ENCODE measurements at places on chromosomes 11 and 22.

DNA sequence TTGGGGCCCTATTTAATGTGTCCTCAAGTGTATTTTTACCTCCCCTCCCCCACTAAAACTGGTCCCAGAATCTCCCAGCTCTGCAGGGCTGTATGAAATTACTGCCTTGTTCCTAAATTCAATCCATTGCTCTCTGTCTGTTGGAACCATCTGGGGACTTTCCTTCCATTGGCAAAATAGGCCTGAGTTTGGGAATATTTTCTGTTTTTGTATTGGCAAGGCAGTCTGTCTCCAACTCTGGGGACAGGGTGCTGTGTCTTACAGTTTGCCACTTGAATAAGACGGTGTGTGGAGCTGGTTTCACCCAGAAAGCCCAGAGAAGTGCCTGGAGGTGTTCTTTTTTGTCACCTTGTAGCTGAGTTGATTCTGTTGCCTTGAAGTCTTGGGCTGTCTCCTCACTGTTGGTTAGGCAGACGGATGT is 1.3 kb downstream of the PACS1 start:
- DNase-seq: peak; percentile 42

- no peak for DNase-seq
Observed at GRCh38 chr22:48794906-48795305, 1032.8 kb downstream of the BRD1 start.

DNA sequence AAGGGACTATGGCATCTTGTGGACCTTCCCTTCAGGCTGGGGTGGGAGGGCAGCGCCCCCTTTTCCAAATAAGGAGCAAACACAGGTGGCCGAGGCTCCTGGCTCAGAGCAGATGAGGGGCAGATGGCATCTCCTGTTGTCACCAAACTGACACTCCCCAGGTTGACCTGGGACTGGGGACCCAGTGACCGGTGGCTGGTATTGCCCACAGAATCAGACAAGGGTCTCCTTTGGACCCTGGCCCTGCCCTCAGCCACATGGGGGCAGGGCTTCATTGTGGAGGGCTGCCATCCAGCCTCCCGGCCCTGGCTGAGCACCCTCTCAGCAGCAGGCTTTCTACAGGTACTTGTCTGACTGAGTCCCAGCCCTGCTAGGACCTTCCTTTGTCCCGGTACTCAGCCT is 842 bp upstream of the SIGIRR start:
- peak; percentile 38 for DNase-seq

DNA sequence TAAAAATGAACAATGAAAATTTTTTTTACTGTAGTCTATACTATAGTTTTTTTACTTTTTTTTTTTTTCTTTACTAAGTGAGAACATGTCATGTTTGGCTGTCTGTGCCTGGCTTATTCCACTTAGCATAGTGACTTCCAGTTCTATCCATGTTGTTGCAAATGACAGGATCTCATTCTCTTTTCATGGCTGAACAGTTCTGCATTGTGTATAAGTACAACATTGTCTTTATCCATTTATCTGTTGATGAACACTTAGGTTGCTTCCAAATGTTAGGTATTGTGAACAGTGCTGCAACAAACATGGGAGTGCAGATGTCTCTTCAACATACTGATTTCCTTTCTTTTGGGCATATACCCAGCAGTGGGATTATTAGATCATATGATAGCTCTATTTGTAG is 88.1 kb upstream of the CCDC90B start:
- DNase-seq: no peak

DNA sequence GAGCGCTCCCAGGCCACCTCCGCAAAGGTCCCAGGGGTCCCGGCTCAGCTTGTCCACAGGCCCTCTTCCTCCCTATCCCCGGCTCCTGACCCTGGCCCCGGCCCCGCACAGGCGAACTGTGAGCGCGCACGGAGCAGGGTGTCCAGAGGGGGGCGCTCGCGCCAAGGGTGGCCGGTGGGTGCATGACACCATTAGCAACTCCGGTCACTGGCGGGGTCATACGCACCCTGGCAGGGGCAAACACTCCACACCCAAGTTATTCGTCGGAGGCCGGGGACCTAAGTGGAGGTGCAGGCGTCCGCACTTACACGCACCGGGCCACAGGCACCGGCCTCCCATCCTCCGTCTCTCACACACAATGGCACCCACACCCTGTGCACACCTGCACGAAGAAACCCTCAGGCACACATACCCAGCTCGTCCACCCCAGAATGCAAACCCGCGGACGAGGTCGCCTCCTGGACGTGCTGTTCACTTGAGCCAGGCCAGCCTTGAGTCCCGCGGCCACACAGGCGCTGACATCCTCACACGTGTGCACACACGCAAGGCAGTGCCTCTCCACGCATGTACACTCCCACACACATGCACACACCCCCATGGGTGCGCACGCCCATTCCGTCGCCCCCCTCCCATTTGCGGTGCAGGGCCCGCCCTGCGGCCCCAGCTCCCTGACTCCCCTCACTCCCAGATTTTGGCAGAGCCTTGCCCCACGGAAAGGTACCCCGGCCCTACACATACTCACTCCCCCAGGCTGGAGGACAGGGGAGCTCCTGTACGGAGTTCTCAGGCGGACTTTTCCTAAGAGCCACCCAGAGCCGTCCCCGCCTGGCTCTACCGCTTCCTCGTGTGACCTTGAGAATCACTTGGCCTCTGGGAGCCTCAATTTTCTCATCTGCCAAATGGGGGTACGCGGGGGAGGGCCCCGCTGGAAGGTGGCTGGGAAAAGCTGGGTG is at the start of gene RASGRP2:
RASGRP2 (minus strand) TSS at position 552 of the 953 bp plus-strand sequence. CDS start 1,276 bp downstream, outside the sequence.
- peak; percentile 90 for DNase-seq

- DNase-seq: no peak
Observed at GRCh38 chr11:108466405-108466804, 924 bp downstream of the C11orf65 start.

DNA sequence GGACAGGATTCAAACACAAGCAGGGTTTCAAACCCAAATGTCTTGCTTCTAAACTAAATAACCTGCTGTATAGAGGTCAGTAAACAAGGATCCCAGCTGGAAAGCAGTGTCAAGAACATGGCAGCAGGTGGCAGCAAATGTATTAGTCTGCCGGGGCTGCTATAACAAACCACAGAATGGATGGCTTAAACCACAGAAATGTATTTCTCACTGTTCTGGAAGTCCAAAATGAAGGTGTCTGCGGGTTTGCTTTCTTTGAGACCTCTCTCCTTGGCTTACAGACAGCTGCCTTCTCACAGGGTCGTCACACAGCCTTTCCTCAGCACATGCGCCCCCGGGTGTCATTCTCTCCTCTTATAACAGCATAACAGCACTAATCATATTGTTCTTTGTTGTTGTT is 65.1 kb upstream of the LRRC55 start:
- DNase-seq: peak; percentile 31

DNA sequence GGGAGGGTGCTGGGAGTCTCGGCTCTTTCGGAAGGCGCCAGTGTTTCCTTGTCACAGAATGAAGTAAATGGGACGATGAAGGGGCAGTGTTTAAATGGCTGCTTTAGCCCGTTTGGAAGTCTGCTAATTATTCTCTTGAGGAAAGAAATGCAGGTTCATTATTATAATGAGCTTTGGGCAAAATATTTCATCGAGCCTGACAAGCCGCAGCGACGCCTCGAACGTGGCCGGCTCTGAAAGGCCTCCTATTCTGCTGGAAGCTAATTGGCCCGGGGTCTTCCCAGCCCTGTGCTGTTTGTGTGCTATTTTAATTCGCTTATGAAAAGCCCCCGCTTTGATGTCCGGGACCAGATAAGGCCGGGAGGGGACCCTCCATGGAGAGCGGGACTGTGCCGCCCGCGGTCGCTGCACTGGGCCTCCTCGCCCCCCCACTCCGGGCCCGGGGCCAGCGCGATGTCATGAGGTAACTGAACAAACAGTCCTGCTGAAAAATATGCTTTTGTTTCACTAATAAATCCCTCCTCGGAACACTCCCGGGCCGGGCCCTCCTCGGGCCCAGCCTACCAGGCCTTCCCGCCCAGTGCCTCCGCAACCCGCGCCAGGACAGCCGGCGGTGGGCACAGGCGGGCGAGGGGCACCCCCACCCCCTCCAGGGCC is 78.4 kb downstream of the CDKN1C start:
- DNase-seq: no peak

- DNase-seq: no peak
Observed at GRCh38 chr11:30260813-30261212, 30.0 kb downstream of the FSHB start.

GRCh38 chr11:114610984-114611944 is 15.7 kb upstream of the NXPE4 start:
- DNase-seq: no peak

GRCh38 chr11:66569076-66569475 is 670 bp upstream of the CTSF start:
- DNase-seq: no peak

GRCh38 chr22:26295563-26296126 is 126.4 kb downstream of the SEZ6L start:
- DNase-seq: no peak

GRCh38 chr11:79274636-79275331 is 166.0 kb downstream of the TENM4 start:
- no peak for DNase-seq

GRCh38 chr11:102177126-102177525 is 66.9 kb downstream of the YAP1 start:
- no peak for DNase-seq

GRCh38 chr11:67364783-67365722 is 8.3 kb downstream of the CLCF1 start:
- no peak for DNase-seq

- no peak for DNase-seq
Observed at GRCh38 chr11:30545507-30545906, 40.6 kb downstream of the MPPED2 start.

DNA sequence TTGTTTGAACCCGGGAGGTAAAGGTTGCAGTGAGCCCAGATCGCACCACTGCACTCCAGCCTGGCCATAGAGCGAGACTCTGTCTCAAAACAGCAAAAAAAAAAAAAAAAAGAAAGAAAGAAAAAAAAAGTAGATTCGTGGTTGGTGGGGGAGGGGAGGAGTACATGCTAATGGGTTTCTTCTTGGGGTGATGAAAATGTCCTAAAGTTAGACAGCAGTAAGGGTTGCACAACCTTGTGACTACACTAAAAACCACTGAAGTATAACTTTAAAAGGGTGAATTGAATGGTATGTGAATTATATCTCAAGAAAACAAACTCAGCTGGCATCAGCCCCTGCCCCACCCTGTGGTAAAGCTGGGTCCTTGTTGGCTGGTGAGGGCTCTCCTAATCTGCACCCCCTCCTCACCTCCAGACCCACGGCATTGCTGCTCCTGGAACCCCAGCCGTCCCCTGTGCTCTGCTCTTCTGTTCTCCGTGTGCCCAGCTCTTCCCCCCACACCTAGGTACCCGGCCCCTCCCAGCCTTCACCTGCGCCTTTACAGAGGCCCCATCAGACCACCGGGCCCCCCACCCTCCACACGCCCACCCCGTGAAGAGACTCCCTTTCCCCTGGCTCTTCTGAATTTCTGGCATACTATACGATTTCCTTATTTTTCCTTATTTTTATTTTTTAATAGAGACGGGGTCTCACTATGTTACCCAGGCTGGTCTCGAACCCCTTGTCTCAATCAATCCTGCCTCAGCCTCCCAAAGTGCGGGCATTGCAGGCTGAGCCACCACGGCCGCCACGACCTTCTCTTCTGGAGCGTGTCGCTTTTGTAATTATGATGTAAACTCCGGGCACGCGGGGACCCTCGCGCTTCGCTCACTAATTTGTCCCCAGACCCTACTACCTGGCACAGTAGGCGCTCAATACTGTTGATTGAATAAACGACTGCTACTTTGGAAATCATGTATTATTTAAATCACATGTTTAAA is 924 bp upstream of the FADD start:
- DNase-seq: no peak

DNA sequence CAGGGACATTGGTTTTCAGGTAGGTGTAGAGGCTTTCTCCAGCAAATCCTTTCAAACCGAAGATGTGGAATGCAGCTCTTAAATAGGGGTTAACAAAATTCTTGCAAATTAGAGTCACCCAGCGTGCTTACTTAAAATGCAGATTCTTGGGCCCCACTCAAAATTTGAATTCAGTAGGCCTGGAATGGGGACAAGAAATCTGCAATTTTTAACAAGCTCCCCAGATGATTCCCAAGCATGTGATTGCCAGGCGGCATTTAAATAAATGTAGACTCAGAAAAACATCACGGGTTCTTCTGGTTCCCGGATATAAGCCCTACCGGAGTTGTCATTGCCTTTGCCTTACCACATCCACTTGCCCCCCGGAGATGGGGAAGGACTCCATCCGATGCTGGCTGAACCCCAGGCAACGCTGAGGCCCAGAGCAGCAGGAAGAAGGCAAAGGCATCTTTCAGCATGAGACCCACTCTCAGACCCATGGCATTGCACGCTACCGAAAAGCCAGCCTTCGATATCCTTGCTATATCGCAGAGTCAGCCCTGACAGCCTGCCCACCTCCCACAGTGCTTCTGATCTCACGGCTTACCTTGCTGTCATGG is 134.2 kb downstream of the DSCAML1 start:
- no peak for DNase-seq

DNA sequence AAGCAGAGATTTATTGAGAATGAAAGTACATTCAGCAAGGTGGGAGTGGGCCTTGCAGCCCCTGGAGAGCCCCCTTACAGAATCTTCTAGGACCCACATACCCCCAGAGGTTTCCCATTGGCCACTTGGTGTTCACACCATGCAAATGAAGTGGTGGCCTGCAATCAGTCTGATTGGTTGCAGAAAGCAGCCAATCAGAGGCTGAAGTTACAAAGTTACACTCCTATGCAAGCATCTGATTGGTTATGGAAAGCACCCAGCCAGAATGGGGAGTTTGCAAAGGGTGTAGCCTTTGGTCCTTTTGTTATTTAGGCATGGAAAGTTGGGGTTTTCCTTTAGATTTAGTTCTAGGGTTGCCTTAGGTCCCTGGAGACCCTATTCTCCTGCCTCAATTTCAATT is 34.9 kb downstream of the UVRAG start:
- peak; percentile 3 for DNase-seq

GRCh38 chr11:9662273-9662672 is 1.6 kb upstream of the SWAP70 start:
- DNase-seq: no peak

DNA sequence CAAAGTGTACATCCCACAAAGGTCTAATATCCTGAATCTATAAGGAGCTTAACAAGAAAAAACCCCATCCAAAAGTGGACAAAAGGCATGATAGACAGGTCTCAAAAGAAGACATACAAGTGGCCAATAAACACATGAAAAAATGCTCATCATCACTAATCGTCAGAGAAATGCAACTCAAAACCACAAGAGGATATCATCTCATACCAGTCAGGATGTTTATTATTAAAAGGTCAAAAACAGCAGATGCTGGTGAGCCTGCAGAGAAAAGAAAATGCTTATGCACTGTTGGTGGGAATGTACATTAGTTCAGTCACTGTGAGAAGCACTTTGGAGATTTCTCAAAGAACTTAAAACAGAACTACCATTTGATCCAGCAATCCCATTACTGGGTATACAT is 12.7 kb downstream of the LGALS12 start:
- DNase-seq: no peak

- no peak for DNase-seq
Observed at GRCh38 chr11:126776119-126776518, 224.5 kb downstream of the KIRREL3 start.

Data from activated CD8-positive, alpha-beta T cell treated with anti-CD3 and anti-CD28 coated beads for 36 hours (primary cell).